Uterus (tissue), 4 donors: ENCODE measurements at places on chromosomes 2 and 18. TPM values are rescaled to one million over a fixed set of nuclear protein-coding genes. Genes with fewer than 3 reads are reported as not detected.

- no peak for DNase-seq
Measured at GRCh38 chr2:157830696-157831570, 45.2 kb downstream of the ACVR1 start.

MAP3K19 gene
- not detected for total RNA-seq

- DNase-seq, result no peak
Measured at GRCh38 chr2:240437551-240437860, 2.0 kb downstream of the GPC1 start.

- no peak for DNase-seq
Measured at GRCh38 chr2:127608061-127609030, 37.6 kb upstream of the GPR17 start.

DNA sequence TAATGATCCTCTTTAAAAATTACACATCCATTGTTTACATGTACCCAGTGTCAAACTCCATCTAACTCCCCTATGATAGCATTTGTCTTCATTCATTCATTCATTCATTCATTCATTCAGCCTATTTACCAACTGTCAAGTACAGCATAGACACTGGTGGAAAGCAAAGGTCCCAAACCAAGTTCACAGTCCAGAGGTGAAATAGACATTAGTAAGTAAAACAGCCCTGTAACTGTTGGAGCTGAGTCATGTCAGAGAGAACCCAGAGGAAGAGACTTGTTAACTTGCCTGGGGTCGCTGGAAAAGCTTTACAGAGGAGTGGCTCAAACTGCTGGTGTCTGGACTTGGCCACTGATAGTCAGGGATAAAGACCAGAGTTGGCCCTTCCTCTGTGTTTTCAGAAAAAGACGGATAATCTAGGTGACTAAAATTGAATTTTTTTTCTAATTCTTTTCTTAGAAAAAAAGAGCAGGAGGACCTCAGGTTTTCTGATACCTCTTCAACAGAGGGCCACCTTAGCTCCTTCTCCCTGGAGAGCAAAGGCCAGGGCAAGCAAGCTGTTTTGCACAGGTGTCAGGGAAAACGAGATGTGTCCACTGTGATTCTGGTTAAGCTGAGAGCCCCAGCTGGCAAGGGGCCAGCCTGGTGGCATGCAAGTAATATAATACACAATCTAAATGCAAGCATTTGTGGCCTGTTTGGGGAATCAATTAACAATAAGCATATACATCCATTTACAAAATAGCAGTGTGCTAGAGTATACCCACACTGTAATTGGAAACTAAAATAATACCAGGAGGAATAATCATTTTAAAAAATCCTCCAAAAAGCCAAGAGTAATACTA, 96.7 kb upstream of the SLC14A2 start:
- no peak for DNase-seq

DNA sequence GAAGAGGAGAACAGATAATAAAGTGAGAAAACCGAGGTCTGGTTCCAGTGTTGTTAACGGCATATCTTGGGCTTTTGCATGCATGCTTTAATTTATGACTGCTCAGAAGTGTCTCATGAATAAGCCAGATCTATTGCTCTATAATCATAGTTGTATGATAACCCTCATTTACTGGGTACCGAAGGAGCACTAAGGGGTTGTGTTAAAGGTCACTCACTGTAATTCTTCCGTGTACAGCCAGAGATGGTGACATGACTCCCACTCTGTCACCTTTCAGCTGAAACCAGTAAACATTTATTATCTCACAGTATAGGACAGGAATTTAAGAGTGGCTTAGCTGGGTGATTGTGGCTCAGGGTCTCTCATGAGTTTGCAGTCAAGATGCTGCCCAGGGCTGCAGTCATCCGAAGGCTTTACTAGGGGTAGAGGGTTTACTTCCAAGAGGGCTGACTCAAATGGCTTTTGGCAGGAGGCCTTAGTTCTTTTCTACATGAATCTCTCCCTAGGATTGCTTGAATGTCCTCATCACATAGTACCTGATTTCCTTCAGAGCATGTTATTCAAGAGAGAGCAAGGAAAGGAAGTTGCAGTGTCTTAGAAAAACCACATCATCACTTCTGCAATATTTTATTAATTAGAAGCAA, 107.0 kb downstream of the NAB1 start:
- no peak for DNase-seq

OSR1 gene
- 4.7 TPM for total RNA-seq

- no peak for DNase-seq
Measured at GRCh38 chr2:127032621-127033020, 74.3 kb downstream of the BIN1 start.

UGT1A4 gene
- not detected for total RNA-seq

- no peak for DNase-seq
Measured at GRCh38 chr18:25141399-25141798, 210.6 kb downstream of the ZNF521 start.

GRCh38 chr2:118231759-118232158, 143.5 kb downstream of the INSIG2 start:
- DNase-seq, result no peak

CRYGD gene
- not detected for total RNA-seq

DNA sequence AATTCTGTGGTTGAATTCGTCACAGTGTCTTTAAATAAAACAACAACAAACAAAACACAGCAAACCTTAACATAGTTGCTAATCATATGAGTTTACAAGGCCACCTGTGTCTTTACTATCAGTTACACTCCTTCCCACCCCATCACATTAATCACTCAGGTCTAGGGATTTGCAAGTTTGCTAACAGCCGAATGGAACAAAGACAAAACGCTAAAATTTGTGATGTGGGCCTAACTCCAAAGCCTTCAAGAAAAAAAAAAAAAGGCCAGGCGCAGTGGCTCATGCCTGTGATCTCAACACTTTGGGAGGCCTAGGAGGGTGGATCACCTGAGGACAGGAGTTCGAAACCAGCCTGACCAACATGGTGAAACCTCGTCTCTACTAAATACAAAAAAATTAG, 566 bp upstream of the POLI start:
- no peak for DNase-seq

GRCh38 chr2:110770959-110771431, 38.6 kb downstream of the ACOXL start:
- DNase-seq, result no peak

SCG2 gene
- not detected for total RNA-seq

- peak; percentile 71 for DNase-seq
Measured at GRCh38 chr18:44682201-44682870, 1.6 kb downstream of the SETBP1 start.

DNA sequence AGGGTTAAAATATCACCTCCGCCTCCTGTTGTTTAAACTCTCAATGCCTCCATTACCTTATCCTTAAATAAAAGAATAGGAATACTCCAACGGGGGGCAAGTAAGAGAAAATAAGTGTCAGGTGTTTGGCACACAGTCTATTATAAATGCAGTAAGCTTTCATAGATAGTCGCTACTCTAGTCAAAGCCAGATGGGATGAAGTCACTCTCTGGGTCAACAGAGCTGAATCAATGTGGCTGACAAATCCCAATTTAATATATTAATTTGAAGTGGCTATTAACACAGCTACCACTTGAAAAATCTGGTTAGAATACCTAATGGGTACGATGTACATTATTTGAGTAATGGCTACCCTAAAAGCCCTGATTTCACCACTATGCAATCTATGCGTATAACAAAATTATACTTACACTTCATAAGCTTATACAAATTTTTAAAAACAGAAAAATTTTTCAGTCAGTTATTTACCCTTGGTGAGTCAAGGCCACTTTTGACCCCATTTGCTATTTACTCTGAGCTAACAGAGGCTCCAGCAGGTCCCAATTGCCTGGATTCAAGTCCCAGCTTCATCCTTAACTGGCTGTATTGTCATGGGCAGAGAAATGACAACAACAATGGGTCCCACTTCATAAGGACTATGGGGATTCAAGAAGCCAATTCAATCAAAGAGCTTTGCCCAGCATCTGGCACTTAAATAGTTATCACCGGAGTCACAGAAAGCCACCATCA, 167.5 kb upstream of the PID1 start:
- no peak for DNase-seq

INHBB gene
- total RNA-seq, result 0.35 TPM
